A549 treated with GW870086 at 1 μM for 4 hours (cell line): ENCODE measurements at places on chromosomes 6 and 20. TPM values are rescaled to one million over a fixed set of nuclear protein-coding genes. Genes with fewer than 3 reads are reported as not detected.

Gene EFCAB8
- total RNA-seq, result not detected in 5 replicates

Gene EBF4
- 1.4 to 3.4 TPM (median 2.3 TPM) in 5 replicates for total RNA-seq

Gene ANGPT4
- total RNA-seq, result 0.06 to 0.07 TPM in 2 of 5 replicates, not detected in the others

Gene ULBP3
- 2.9 to 4.6 TPM (median 3.7 TPM) in 5 replicates for total RNA-seq

Gene MYLK2
- 0.48 to 0.86 TPM (median 0.66 TPM) in 5 replicates for total RNA-seq

Gene NCR2
- not detected in 5 replicates for total RNA-seq

Gene LST1
- total RNA-seq, result 0.30 to 0.66 TPM in 2 of 5 replicates, not detected in the others

Gene IFNGR1
- total RNA-seq, result 35.2 to 40.7 TPM (median 38.9 TPM) in 5 replicates

Gene CENPW
- total RNA-seq, result 35.7 to 48.5 TPM (median 43.8 TPM) in 5 replicates

Gene LY6G6F
- not detected in 5 replicates for total RNA-seq

Gene ADGRG6
- total RNA-seq, result 38.2 to 62.5 TPM (median 55.0 TPM) in 5 replicates

Gene JPH2
- total RNA-seq, result 3.0 to 3.7 TPM (median 3.2 TPM) in 5 replicates

Gene PPP1R14C
- total RNA-seq, result 1.5 to 1.9 TPM (median 1.6 TPM) in 5 replicates

Gene HCK
- 0.06 to 0.18 TPM (median 0.14 TPM) in 5 replicates for total RNA-seq

Gene SIRPD
- total RNA-seq, result not detected in 5 replicates
